ENCODE measurements at places on chromosomes 16 and 17.

DNA sequence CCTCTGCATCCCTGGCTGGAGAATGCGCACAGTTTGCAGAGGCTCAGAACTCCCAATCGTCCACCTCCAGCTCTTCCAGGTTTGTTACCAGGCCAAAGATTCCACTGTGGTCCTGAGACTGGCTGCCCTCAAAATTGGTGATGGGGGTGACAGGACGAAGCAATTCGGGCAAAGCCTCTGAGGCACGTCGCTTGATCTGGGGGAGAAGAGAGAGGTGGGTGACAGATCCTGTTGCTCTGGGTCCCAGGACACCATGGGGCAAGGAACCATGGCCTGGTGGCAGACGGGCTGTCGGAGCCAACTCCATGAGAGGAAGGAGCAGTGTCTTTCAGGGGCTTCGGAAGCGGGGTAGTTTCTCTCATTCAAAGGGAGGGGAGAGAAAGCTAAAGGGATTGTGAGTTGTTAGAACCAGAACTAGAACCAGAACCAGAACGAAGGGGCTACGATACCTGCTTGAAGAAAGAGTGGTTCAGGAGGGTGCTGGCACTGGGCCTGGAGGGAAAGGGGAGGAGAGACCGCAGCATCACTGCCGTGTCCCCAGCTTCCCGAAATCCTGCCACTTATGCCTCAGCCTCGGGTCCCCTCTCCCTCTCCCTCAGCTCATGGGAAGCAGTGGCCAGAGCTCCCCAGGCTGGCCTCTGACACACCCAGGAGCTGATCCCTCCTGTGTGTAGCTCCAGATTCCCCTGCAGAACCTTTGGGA is 3.8 kb upstream of the LIMD2 start:
- no peak for DNase-seq

- no peak for DNase-seq
These were observed 5.1 kb upstream of the TRIM25 start for GRCh38 chr17:56918916-56919315.

- no peak for DNase-seq
These were observed 16.6 kb upstream of the TBX2 start for GRCh38 chr17:61382796-61383688.

- no peak for DNase-seq
These were observed 1.3 kb upstream of the BAIAP2 start for GRCh38 chr17:81033535-81034167.

DNA sequence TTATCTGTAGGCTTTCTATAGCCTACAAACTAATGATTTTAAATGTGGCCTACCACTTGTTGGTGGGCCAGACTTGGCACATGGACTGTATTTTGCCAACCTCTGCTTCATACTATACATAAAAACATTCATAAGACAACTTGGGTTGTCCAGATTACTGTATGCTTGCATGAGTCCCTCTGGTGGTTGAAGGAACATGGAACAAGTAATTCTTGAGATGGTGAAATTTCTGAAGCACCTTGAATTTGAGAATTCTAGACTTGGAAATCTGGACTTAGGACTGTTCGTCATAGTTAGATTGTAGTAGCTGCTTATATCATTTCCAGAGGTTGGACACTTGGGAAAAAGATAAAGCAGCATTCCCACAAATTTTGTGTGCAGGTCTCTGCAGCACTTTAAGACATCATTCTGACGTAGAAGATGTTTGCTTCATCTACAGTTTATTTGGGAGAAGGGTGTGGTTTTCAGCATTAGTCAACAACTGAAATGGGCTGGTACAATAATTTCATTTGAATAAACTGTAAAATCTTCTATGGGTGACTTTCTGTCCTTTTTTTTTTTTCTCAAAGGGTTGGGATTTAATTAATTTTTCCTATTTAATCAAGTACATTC is 31.2 kb downstream of the NFATC3 start:
- DNase-seq: no peak

DNA sequence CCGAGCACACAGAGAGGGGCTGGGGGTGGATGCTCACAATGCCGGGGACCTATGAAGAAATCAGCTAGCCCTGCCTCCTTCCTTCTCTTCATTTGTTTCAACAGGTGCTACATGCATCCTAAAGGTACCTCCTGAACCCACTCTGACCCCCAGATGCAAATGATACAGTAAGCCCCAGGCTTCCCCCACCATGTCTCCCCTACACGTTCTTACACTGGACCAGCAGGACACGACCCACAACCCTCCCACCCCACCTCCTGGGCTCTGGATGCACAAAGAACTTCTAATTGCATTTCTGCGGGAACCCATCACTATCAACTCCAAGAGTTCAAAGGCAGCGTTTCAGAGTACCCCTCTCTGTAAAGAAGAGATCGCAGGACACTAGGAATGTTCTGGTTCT is 2.1 kb downstream of the XYLT1 start:
- DNase-seq: no peak

DNA sequence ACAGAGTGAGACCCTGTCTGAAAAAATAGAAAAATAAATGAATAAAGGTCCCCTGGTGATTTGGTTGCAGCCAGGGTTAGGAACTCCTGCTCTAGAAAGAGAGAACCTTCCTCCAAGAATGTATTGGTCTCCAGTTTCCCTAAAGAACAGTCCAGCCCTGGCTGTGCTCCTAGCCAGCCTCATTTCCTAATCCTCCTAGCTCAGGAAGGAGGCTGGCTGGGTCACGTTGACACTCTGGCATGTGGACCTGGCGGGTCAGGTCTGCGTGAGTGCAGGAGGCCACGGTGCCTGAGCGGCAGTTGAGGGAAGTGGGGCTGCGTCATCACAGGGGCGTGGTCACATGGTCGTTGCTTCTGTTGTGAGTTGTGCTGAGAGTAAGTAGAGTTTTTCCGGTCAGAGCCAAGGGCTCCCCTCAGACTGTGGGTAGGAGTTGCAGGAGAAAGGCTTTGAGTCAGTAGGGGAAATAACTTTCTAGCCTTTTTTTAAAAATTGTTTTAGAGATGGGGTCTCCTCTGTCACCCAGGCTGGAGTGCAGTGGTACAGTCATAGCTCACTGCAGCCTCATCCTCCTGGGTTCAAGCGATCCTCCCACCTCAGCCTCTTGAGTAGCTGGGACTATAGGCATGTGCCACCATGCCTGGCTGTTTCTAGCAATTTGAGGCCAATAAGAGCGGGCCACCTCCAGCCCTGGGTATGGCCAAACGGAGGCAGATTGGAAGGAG is 194.0 kb upstream of the CIBAR2 start:
- DNase-seq: peak; percentile 45

DNA sequence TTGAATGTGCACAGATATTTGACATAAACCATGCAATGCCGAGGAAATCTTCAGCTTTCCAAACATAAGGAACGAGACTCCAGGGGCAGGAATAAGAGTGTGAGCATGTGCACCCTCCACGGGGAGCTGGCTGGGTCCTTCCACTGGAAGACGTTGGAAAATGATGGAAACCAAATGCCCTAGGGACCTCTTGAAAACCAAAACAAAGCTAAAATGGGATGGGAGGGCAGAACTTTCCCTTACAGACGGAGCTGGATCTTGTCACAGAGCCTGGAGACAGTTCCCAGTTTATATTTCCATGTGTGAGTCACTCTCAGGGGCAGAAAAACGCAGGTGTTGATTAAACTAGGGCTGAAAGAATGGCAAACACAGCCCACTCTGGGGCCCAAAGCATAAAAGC is 34.4 kb upstream of the DNAH17 start:
- no peak for DNase-seq

DNA sequence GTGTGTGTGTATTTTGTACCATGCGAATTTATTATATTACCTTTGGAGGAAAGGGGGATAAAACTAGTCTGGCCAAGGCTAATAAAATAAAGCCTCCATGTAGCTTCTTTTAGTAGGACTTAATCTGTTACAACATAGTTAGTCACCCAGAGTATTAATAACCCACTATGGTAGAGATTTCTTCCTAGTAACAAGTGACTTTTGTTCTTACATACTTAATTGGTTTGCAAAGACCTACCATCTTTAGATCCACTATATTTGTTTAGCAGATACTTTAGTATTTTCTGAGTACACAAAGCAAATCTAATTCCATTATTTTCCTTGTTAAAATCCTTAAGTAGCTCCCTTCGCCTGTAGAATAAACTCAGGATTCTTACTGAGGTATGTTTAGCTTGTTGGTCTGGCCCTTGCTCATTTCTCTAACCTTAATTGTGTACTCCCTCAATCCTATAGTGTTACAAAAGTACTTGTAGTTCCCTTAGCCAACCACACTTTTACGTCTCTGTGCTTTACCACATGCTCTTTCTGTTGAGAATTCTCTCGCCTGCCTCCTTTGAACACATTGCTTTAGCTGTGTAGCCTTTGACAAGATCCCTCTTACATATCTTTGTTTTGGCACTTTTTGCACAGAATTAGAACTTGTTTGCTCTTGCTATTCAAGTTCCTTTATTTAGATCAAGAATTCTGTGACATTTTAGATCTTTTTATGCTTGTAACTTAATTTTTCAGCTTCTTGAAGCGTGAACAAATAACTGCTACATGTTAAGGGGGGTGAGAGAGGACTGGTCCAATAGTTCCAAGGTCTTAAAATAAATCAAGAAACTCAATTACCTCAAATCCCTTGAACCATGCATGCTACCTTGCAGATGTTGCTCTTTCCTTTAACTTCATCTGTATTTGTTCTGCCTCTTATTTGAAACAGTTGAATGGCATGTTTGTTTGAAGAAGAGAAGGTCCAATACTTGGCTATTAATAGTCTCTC is 23.8 kb downstream of the CLTC start:
- no peak for DNase-seq

- no peak for DNase-seq
These were observed 31.6 kb downstream of the MMP15 start for GRCh38 chr16:58057121-58057520.

DNA sequence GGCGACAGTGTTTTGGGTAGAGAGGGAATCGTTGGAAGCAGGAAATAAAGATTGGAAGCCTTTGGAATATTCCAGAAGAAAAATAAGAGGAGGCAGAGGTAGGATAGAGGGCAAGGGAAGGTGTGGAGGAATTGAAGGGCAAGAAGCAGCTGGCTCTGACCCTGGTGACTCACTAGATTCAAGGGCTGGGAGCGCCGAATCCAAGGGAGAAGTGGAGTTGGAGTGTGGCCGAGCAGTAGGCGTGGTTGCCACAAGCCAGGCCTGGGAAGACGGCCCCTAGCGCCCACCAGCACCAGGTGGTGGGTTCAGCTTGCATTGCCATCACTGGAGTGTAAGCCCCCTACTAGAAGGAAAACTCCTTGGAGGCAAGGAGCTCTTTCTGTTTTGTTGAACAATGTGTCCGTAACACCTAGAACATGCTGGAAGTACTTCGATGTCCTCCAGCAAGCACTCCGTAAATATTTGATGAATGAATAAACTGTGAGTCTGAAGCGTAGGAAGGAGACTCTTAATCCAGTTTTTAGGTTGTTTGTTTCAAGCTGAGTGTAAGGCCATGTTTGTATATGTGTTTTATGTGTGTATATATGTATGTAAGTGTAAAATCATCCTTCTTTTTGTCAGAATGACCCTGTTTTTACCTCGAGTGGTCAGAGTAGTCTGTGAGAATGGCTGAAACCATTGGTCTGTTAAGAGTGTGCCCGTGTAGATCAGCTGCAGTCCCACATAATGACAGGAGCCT is 139.5 kb downstream of the CMIP start:
- DNase-seq: no peak

- no peak for DNase-seq
These were observed 441 bp downstream of the VASN start for GRCh38 chr16:4372001-4372577.

GRCh38 chr17:12680993-12681392 is 15.3 kb downstream of the MYOCD start:
- DNase-seq: no peak

DNA sequence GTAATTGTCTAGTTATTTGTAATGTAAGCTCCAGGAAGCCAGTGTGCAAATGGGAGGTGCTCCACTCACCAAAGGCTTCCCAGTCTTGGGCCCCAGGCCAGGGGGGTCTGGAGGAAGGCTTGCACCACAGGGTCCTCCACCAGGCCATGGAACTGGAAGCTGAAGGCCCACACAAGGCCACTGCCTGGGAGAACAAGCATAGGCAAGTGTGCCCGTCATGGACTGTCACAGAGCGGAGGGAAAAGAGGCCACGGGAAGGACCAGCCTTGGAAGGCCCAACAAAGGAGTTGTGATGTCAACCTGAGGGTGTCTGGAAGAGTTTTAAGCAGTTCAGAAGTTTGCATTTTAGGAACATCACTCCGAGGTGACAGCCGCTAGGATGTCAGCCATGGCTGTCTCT is 3.0 kb upstream of the SRRM2 start:
- no peak for DNase-seq

- no peak for DNase-seq
These were observed 111.9 kb downstream of the XYLT1 start for GRCh38 chr16:17358846-17359245.

DNA sequence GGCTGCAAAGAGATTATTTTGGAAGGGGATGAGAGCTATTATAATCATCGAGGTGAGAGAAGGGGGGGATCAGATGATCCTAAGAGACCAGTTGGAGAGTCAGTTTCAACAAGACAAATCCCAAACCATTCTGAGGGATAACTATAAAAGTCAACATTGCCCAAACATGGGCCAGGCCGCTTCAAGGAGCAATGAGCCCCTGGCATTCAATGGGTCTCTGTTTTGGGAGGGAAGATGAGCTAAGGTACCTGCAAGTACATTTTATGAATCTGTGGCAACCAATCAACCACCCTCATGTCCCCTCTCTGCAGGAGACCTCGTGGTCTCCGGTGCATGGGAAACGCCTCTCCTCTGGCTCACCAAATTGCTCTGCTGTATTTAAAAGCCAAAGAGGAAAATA is 209.9 kb upstream of the C16orf82 start:
- no peak for DNase-seq

GRCh38 chr17:60091908-60092331 is 13.2 kb upstream of the HEATR6 start:
- DNase-seq: no peak

DNA sequence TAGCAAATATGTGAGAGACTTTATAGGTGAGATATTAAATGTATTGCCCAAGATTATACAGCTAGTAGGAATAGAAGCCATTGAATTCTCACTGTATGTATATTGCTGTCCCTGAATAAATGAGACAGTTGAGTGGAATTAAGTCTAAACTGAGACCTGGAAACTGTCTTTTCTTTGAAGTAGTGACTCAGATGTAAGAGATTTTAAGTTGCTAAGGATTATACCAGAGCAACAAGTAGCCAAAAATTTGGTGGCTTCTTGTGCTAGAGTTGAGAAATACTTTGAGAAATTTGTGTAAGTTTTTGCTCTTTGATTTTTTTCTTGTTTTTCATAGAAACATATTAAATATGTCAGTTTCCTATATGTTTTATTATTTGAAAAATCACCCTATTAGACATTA is 58.7 kb downstream of the TANC2 start:
- DNase-seq: no peak
